CD4-positive, alpha-beta T cell treated with Interleukin-1 beta for 1 hour (primary cell): ENCODE measurements at places on chromosomes 5 and 9.

DNA sequence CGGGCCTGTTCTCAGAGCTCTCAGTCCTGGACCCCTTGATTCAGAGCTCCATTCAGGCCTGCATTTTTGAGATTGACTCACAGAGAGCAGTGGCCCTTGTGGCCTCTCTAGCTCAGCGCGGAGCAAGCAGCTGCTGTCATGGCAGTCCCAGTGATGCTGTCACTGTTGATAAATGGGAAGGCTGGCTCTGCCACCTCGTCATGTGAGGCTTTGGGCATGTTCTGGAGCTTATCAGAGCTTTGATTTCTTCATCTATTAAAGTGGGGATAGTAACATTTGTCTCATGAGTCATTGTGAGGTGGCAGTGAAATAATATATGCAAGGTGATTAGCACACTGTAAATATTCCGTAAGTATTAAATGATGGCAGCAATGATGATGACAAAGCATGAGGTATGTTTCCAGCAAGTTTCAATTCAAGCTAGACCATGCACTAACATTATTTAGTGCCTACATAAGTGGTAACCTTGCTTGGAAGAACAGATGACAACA is 126.4 kb upstream of the CXCL14 start:
- DNase-seq, result no peak

DNA sequence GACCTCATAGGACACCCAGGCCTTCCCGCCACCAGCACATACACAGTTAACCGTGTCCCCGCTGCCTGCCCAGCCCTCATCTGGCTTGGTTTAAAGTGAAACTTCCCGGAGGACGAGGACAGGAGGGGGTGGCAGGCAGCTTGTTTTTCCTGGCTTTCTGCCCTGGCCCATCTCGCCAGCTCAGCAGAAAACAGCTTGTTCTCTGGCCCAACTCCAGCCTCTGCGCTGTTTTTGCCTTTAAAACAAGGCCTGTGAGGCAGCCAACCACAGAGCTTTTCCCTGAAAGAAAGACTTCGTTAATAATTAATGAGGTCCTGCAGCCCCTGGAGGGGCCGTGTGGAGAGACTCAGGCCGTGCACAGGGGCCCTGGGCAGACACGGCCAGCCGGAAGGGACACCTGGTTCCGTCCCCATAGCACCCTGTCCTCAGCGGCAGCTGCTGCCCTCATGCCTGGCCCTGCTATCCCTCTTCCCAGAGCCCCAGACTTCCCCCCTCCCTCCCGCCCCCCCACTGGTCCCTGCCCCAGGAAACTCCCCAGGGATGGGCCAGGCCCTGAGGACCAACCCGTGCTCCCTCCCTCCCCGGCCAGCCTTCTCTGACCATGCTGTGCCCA is 108.7 kb downstream of the RXRA start:
- no peak for DNase-seq

GRCh38 chr5:31999470-31999869 is 174.6 kb downstream of the GOLPH3 start:
- no peak for DNase-seq

DNA sequence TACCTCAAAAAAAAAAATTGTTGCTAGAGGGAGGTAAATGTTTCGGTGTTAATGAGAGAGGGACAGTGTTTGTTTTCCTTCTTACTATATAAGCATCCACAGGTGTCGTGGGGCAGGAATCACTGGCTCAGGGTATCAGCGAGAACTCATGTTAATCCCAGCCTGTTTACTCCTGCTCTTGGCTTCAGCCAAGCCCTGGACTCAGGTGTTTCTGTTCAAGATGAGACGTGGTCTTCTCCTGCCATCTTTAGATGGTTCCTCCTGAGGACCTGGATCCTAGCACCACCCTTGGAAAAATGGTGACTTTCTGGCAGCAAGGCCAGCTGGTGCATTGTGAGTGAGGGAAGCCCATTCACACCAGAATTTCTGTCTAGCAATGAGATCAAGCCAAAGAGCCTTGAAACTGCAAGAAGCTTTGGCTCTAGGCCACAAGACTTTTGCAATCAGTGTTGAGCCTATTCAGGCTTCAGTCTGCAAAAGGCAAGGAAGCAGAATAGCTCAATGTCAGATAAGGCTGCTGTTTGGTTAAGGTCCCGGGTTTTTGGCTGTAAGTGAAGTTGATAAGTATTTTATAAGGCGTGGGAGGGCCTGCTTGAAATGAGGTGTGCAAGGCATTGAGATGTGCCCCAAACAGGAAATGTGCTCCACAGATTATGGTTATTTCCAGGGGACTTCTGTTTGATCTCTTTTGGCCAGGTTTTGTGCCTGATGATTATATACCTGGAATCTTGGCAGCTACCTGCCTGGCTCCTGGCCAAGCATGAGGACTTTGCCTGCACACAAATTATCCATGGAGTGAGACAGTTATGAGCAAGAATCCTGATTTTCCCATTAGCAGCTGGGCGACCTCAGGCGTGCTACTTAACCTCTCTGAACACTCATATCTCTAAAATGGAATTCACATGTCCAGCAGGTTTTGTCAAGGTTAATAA is 99.8 kb downstream of the TENT4A start:
- no peak for DNase-seq

- DNase-seq, result no peak
These were observed 522.3 kb upstream of the NUDT12 start for GRCh38 chr5:104084896-104085295.

DNA sequence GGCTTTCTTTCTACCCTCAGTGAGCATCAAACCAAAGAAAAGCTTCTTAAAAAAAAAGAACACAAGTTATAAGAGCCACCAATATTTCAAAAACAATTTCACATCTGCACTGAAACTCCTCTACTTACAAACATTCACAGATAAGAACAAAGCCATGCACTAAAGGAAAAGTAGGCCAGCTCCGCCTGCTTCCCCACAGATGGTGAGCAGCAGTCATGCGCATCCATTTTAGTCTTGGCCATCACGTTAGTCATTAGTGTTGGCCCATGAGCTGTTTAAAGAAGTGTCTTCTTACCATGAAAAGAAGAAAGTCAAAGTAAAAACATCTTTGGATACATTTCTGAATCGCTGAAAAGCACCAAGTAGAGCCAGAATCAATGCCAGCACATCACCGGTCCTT is 40.0 kb upstream of the SMIM23 start:
- DNase-seq, result no peak

DNA sequence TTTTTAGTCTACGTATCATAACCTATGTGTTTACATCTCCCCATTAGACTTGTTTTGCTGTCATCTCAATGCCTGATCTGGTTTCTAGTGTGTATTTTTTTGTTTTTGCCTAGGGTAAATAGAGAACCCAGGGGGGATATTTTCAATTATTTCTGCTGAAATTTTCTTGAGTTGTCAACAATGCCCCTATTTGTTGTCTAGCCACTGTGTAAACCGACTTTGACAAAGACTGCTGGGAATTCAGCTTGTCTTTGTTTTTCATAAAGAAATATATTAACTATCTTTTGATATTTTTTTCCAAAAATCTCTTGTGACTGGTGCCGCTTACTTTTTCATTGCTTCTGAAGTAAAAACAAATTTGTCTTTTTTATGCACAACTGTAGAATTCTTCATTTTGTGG is 28.1 kb downstream of the MACIR start:
- DNase-seq, result no peak

DNA sequence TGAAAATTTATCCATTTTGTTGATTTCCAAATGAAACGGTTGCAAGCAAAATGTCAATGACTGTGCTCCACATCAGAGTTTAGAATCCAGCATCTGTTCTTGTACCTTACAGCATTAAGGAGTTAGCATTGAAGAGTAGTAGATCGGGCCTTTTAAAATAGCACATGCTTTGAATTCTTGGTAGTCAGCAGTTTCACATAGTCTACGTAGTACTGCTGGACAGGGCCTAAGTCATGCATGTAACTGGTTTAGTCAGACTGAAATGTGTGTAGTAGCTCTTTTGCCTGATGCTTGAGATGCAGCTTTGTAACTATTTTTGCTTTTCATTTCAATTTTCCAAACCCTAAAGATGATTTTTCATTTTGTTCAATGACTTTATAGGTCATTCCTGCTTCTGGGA is 19.8 kb downstream of the LECT2 start:
- DNase-seq, result no peak

DNA sequence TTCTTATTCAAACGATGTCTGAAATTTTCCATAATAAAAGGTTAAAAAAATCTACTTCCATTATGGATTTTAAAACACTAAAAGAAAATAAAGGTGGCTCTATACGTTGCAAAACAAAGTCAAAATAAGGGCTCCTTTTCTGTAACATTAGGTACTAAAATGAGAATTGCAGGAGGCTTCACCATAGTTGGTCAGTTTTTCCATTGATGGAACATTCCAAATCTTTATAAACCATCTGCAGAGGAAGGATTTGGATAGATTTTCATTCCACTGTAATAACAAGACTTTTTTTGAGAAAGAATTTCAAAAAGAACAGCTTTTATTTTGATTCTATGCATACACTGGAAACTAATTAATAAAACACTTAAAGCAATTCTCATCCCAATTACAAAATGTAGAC is 145.6 kb downstream of the LURAP1L start:
- DNase-seq, result no peak

- no peak for DNase-seq
These were observed 16.0 kb downstream of the FRRS1L start for GRCh38 chr9:109150925-109151545.

DNA sequence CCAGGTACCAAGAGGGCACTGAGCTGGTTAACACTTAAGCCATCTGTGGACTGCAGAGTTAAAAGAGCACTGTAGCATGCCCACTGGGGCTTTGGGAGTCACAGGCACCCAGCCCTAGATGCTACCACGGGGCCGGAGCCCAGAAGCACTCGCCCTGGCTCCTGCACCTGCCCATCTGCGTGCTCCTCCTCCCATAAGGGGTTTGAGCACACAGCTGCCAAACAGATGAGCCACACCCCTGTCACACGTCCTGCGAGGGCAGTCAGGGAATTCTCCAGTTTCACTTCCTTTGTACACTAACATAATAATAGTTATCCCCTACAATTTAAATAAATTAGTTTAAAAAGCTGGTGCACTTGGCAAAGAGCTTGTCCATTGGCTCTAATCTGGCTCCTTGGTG is 4.5 kb upstream of the PCA3 start:
- DNase-seq, result no peak

GRCh38 chr9:137294091-137294680 is 7.9 kb downstream of the NRARP start:
- DNase-seq, result peak; percentile 31

DNA sequence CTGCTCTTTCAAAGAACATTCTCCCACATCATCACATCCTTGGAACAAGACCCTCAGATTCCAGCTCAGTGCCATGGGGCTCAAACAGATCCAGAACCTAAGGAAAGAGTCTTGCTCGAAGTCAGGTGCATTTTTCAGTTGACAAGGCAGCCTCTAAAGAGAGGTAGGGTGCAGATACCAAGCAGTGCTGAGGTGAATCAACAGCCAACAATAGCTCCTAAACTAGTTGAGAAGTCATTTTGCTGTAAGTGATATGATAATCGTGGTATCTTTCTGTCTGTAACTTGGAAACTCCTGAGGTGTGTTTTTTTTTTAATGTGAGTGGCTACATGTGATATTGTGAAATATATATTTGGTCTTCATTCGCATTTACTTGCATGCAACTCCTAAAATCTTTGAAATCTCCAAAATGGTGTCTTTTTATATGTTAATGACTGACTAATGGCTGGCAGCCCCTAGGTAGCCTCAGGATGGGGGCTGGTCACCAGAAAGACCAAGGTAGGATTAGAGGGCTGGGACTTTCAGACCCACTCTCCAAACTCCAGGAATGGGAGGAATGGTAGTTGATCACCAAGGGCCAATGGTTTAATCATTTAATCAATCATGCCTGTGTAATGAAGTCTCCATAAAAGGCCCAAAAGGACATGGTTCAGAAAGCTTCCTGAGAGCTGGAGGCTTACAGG is 96.6 kb downstream of the SERINC5 start:
- DNase-seq, result no peak

- peak; percentile 67 for DNase-seq
These were observed 88.1 kb downstream of the PCSK1 start for GRCh38 chr5:96344678-96345577.

- no peak for DNase-seq
These were observed 56.0 kb downstream of the ZNF510 start for GRCh38 chr9:96721731-96722429.
